T-helper 17 cell (primary cell): ENCODE measurements at places on chromosomes 1 and 21. TPM values are rescaled to one million over a fixed set of nuclear protein-coding genes. Genes with fewer than 3 reads are reported as not detected.

The SLC45A3 gene
- total RNA-seq, result 1.7 TPM

The FAM72D gene
- total RNA-seq, result not detected

The SLAMF6 gene
- 24.8 TPM for total RNA-seq

The TCHHL1 gene
- total RNA-seq, result not detected

The NBPF6 gene
- total RNA-seq, result 0.20 TPM

DNA sequence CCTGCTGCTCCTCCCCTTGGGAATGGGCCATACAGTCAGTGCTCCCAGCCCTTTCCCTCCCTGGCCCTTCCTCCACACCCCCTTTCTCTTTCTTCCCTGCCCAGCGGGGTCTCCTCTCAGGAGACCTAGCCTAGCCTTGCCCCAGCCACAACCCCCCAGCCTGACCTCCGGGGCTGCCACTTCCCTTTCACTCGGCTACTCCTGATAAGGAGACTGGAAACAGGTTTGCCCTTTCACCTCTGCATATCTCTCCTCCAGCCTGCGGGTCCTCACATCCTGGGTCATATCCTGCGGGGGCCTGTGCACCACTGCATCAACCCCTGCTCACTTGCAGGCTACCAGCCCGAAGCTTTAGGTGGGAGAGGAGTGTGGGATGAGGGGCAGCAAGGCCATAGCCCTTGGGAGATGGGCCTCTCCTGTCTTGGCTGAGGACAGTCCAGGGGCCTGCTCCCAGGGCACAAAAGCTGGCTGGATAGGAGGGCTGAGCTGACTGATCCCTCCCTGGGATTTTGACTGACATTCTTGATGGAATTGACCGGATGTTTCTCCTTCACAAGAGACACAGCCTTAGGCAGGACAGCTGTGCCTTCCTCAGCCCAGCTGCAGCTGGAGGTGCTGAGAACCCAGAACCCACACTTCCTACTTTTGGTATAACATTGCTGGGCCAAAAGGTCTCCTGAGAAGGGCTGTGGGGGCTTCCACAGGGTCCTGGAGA is 19.2 kb upstream of the ALX3 start:
- no peak for DNase-seq

DNA sequence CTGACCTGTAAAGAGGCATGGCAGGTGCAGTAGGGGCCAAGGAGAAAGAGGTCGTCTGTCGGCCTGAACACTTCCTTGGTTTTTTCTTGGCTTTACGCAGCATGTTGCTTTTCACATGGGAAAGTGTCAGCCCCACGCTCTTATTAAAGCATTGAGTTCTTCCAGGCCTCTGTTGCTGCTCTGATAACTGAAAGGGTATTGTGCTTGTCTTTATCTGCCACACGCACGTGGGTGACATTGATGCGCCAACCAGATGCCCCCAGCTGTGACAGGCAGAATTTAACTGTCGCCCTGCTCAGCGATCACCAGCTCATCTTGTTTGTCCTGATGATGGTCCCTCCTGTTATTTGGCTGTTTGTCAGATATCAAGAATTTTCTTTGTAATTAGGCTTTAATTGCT is 76.5 kb downstream of the GALNT2 start:
- DNase-seq, result no peak

DNA sequence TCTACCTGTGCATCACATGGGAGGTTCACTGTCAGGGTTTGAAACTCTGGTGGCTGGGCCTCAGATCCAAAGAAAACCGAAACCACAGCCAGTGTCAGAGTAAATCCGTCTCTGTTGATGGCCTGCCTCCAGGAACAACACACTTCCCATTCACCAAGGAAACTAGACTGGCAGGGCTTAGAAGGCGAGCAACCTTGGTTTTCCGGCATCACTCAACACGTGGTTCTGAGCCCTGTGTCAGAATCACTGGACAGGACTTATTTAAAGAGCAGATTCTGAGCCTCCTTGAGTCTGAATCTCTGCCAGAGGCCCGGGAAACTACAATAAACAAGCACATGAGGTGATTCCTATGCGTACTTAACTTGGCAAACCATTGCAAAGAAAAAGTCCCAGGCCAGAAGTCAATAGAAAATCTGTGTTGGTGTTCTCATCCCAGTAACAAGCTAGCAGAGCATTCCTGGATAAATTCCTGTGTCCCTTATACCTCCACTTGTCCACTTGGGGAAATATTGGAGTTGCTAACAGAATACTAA is 70.0 kb downstream of the KCTD3 start:
- DNase-seq, result no peak

DNA sequence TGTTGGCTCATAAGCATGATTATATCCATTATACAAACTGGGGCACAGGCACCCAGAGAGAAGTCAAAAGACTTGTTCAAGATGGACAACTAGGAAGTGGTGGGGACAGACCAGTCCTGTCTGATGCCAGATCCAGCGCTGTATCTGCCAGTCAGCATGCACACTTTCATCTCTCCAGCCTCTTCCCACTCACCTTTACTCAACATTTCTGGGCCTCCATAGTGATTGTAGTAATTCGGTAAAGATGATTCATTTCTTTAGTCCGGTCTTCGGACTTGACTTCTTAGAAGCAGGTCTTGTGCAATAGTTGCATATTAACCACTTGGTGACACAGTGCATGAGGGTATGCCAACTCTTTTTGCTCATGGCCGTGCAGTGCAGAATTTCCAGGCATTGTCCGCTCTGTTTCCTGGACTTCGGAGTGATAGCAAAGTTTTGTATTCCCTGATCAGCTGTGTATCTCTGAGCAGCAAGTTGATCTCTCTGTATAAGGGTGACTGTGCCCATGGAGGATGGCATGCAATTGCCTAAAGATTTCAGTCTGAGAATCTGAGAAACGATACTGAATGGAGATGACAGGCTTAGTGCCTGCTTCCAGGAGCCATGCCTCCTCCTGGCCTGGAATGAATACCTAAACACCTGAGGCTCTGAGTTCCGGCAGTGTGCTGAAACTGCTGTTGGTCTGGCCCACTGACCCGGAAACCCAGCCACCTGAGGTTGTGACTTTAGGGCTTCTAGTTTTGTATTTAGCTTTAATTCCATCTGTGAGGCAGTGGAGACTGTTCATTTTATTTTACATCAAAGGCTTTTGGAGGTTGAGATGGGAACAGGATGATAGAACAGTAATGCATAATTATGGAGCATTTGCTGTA is 39.0 kb downstream of the GALNT2 start:
- no peak for DNase-seq

GRCh38 chr1:65418522-65419185 is 1.8 kb upstream of the LEPR start:
- no peak for DNase-seq

GRCh38 chr21:46411236-46411635 is 47.5 kb upstream of the DIP2A start:
- DNase-seq, result no peak

- DNase-seq, result no peak
These were observed 82.1 kb downstream of the RRAGC start for GRCh38 chr1:38777464-38777957.

DNA sequence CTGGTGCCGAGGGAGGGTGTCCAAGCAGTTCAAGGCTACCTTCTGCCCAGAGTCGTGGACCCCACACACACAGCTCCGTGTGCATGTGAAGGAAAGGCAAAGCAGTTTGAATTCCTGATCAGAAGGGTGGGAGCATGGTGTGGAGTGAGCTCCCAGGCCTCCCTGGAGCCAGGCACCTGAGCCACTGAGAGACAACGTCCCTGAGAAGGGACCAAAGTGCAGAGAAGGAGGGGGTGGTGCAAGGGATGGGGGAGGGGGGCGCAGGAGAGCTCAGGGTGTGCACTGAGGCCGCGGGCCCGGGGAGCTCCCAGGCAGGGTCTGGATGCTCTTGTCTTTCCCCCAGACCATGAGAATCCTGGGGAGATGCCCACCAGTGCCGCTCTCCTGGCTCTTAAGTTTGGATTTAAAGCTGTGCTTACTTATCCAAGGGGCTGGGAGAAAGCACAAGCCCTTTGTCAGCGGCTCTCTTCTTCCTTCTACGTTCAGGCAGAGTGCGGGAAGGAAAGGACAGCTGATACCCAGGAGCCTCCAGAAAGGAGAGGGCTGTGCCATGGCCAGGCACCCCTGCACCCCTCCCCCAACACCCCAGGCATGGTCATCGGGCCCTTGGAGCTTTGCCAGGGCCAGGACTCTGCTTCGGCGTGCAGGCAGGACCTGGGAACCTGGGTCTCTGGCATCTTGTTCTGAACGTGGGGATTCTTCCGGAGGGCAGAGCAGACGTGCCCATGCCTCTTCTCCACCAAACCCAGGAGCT is 24.1 kb downstream of the ACTA1 start:
- no peak for DNase-seq

DNA sequence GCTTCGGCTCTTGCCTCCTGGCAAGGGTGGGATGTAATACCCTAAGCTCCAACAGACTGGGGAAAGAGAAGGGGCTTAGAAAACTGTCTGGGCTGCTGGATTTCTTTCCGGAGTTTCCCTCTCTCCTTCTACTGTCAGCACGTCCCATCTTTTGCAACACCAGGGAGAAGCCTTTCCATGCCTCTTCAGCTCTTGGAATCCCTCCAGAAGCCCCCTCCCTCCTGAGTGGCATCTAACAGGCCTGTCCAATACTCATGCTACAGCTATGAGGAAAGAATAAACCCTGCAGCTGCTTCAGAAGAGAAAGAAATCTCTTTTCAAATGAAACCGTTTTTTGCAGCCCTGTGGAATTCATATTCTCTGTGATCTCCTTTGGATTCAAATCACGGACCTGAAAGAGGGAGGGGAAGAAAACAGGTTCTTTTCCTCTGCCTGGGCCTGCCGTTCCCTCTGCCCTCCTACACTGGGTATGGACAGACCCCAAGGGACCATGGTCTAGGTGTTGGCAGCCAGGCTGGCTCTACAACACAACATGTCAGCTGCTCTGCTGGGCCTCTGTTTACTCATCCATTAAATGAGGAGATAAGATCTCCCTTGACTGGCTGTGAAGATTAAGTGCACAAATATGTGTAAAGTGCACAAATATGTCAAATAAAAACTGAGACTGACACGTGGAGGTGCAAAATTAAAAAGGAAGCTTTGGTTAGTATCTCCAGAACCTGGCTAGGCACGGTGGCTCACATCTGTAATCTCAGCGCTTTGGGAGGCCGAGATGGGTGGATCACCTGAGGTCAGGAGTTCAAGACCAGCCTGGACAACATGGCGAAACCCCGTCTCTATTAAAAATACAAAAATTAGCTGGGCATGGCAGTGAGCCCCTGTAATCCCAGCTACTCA is 6.0 kb upstream of the CAPN2 start:
- DNase-seq, result no peak

GRCh38 chr1:42886800-42887199 is 40.4 kb downstream of the ZNF691 start:
- DNase-seq, result no peak

- DNase-seq, result no peak
These were observed 155.7 kb upstream of the CAMK1G start for GRCh38 chr1:209427811-209428210.
